NCI-H2029 treated with DMSO at 0.1 percent for 48 hours (cell line): ENCODE measurements at places on chromosomes 1 and 21.

- DNase-seq: no peak
Measured at GRCh38 chr1:177912991-177913390, 56.9 kb downstream of the SEC16B start.

- DNase-seq: no peak
Measured at GRCh38 chr1:172005856-172006255, 164.6 kb downstream of the DNM3 start.

GRCh38 chr1:217876896-217877295 lies 245.8 kb downstream of the SPATA17 start:
- no peak for DNase-seq

DNA sequence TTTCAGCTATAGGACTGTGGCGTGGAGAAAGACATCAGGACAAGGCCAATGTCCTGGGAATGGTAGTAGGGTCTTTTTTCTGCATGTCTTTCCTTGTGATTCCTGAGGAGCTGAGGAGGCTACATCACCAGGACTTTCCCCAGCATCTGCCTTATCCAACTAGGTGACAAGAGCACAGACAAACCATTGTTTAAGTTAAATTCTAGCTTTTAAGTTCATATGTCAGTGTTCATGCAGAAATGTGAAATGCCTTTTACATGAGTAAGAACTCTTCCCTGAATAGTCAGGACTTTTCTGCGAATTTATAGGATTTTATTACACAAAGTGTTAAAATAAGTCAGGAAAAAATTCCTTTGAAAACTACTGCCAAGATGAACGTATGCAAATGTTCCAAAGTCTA lies 154.2 kb downstream of the PTGER3 start:
- DNase-seq: no peak

DNA sequence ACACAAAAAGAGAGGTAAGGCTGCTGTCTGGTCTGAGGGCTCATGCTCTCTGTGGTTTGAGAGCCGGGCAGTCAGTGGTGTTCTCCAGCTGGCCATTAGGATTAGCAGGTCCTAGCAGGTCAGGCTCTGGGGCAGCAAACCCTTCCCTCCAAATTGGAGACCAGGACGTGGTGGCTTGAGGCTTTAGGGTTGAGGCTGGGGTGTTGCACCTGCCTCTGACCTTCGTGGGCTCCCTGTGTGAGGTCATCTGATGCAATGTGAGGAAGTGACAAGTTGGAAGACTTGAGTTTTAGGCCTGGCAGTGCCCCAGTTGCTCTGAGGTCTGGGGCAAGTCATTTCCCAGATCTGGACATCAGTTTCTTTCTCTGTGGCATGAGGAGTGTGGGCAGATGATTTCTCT lies 24.4 kb downstream of the SZRD1 start:
- DNase-seq: no peak

DNA sequence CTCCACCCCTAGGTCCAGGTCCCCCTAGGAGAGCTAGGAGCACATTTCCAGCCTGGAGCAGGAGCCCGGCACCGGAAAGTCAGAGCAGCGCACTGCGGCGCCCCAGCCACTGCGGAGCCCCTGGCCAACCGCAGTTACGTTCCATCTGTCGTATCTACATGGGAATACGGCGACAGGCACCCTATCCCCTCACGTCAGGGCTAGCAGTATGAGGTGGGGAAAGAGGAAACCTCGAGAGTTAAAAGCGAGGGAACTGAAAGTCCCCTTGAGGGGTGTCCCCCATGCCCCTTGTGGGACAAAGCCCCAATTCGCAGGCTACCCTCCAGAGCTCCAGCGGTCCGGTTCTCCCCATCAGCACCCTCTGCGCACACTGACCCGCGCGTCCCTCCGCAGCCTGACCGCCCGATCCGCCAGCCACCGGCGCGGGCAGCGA lies 995 bp downstream of the COLGALT2 start:
- no peak for DNase-seq

GRCh38 chr1:61659061-61659460 lies 65.9 kb downstream of the TM2D1 start:
- DNase-seq: no peak

GRCh38 chr1:169726851-169727250 lies 7.0 kb downstream of the SELE start:
- DNase-seq: no peak

- no peak for DNase-seq
Measured at GRCh38 chr1:9726905-9727595, 75.5 kb downstream of the PIK3CD start.

- DNase-seq: no peak
Measured at GRCh38 chr1:110394493-110394820, 3.6 kb upstream of the SLC16A4 start.

DNA sequence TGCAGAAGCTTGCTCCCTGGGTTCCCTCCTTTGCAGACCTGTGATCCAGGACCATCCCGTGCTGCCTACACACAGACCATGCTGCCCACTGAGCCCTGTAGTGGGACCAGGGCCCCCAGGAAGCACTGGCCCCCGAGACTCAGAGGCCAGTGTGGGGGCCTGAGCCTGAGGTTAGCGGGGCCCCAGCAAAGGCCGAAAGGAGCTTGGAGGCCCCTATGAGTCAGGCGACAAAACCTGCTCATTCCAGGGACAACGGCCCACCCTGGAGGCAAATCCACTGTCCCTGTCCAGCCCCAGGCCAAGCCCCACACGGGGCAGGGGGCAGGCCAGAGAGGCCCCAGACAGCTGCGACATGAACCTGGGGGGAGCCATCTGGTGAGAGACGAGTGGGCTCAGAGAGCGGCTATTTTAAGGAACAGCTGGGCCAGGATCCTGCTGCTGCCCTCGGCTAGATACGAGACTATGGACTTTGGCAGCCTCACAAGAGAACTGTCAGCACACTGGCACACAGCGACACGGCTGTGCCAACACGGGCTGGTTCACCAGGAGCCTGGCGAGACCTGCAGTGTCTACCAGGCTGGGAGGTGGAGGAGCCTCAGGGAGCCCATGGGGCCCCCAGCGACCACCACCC lies 74.7 kb downstream of the ARHGEF16 start:
- no peak for DNase-seq

DNA sequence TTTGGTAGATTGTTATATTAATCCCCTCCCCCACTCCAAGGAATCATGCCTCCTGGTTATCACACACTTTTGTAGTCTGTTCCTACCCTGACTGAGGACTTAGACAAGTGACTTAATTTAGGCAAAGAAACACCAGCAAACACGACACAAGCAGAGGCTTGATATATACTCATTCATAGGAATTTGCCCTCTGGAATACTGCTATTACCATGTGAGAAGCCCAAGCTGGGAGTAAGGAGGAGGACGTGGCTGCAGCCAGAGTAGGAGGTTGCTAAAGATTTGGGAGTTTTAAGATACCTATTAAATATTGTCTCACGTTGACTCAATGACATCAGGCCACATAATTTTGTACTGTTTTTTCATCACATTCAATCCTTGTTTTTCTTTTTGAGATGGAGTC lies 100.2 kb downstream of the LRRC53 start:
- DNase-seq: no peak

GRCh38 chr1:25611843-25612242 lies 4.7 kb upstream of the MAN1C1 start:
- DNase-seq: no peak

GRCh38 chr1:105736349-105736748 lies 1320.1 kb upstream of the PRMT6 start:
- no peak for DNase-seq
